ENCODE measurements at places on chromosomes 3 and 15.

- DNase-seq, result no peak
Observed at GRCh38 chr3:105516972-105517371, 150.3 kb downstream of the ALCAM start.

GRCh38 chr3:153547970-153548369, 385.9 kb downstream of the RAP2B start:
- no peak for DNase-seq

GRCh38 chr3:183892610-183893214, 8.0 kb upstream of the PARL start:
- DNase-seq, result no peak

- DNase-seq, result no peak
Observed at GRCh38 chr3:73508330-73508954, 116.3 kb downstream of the PDZRN3 start.

DNA sequence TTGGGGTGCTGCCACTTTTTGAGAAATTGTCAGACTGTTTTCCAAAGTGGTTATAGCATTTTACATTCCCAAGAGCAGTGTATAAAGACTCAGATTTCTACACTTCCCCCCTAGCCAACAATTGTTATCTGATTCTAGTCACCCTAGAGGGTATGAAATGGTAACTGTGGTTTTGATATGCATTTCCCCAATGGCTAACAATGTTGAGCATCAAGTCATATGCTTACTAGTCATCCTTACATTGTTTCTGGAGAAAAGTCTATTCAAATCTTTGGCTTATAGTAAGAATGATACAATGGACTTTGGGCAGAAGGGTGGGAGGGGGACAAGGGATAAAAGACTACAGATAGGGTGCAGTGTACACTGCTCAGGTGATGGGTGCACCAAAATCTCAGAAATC, 73.3 kb downstream of the CSNK1G1 start:
- DNase-seq, result no peak

DNA sequence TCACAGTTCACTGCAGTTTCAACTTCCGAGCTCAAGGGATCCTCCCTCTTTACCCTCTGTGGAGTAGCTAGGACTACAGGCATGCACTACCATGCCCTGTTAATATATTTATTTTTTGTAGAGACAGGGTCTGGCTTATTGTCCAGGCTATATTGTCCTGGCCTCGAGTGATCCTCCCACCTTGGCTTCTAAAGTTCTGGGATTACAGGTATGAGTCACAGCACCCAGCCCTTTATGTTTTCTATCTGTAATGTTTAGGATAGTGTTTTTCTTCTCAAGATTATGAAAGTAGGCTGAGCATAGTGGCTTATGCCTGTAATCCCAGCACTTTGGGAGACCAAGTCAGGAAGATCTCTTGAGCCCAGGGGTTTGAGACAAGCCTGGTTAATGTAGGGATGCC, 11.9 kb upstream of the SCG3 start:
- DNase-seq, result no peak

DNA sequence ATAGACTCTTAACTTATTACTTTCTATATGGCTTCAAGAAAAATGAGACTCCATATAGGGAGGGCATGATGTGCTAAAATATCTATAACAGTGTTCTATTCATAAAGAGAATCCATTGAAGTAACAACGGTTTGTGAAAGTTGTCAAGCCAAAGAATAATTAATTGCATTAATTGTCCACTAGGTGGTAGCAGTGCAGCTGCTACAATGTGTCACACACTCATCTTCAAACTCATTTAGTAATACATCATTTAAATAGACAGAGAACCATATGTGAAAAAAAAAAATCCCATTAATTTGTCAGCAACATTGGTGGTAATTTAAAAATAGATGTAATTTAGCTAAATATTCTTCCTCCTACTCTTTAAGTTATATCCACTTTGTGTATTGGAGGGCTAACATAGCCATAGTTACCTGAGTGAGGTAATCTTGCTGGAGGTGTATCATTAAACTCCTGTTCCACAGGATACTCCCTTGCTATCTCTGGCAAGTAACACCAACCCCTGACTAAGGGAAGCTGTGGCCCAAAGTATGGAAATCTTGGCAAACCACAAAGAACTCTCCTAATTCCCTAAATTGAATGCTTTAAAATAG, 3.7 kb upstream of the CPA3 start:
- DNase-seq, result no peak

DNA sequence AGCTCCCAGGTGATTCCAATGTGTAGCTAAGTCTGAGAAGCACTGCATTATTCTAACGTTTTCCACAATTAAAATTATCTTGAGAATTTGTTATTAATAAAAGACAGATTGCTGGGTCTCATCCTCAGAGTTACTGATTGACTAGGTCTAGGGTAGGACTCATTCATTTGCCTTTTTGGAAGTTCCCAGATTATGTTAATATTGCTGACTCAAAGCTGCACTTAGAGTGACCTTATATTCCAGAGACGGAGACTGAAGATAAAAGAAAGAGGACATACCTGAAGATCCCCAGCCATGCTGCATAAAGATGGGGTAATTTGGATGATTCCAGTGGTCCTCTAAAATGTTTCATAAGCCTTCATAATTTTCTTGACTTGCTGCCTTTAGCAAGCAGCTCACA, 81.8 kb downstream of the PLSCR2 start:
- no peak for DNase-seq

DNA sequence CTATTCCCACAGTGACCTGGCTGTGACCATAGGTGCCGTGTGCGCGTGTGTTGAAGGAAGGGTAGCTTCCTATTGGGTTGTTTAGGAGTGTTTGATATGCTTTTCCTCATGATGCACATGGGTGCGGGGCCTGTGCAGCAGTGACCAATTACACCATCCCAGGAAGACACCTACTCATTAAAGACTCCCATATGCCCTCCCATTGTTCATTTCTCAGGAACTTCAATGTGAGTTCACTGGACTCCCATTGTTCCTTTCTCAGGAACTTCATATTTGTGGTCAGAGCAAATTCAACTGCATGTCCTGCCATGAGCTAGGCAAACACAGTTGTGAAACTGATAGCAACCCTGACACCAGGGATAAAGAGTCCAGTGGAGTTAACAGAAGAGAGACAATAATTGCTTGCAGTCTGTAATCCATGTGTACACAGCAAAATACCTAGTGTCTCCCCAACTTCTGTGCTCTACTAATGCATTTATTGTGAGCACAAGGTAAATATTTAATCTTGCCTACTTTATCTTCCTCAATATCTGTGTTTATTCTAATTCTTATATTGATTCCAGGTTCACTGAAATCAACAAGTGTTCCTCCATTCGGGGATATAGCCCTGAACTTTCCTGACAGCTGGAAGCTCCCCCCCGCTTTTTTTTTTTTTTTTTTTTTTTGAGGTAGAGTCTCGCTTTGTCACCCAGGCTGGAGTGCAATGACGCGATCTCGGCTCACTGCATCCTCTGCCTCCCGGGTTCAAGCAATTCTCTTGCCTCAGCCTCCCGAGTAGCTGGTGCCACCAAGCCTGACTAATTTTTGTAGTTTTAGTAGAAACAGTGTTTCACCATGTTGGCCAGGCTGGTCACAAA, 57.5 kb upstream of the GCNT3 start:
- no peak for DNase-seq

DNA sequence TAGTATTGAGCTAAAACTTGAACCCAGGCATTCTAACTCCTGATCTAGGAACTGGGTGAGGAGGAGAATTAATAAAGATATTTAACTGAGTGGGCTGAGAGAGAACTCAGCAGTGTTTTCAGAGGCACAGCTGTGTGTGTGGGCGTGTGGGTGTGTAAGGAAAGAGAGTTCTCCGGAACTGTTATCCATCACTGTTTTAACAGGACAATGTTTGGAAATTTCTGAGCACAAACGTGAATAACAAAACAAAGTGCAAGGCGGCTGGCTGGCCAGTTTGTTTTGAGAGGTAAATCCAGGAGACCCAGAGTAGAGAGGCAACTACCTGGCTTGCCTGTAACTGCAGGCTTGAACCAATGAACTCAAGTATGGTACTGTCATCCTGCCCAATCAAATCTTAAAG, 5.0 kb upstream of the PTPN9 start:
- DNase-seq, result no peak

DNA sequence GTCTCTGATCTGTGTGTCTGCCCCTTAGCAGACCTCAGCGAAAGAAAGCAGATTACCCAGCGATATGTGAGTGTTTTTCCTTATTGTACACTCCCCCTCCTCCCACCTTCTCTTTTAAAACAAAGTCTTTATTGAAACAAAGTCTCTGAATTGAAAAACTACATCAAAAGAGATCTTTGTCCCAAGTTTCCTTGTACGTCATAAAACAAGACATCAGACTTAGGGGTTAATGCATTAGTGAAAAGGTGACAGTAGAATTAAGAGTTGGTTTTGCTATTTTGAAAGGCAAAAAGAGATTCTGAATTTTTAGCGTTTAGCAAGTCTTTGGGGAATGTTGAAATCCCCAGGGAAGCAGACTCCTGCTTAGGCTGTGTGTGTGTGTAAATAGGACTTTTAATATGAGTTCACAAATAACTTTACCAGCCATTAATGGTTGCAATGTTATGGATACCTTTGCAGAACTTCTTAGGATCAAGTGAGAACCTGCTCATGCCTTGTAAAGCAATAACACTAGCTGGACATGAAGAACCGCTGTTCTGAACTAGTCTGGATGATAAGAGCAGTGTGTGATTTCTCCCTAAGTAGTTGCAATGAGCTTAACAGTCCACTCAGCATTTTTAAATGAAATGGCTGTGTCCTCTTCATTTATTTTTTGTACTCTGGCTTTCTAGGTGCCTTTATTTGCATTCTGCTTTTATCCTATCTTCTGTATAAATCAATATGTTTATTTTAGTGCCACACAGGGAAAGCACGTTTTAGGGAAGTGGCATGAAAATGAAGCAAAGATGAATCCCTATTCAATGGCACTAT, 136.6 kb downstream of the MCTP2 start:
- no peak for DNase-seq

GRCh38 chr3:181692311-181693145, 19.2 kb upstream of the SOX2 start:
- DNase-seq, result no peak

DNA sequence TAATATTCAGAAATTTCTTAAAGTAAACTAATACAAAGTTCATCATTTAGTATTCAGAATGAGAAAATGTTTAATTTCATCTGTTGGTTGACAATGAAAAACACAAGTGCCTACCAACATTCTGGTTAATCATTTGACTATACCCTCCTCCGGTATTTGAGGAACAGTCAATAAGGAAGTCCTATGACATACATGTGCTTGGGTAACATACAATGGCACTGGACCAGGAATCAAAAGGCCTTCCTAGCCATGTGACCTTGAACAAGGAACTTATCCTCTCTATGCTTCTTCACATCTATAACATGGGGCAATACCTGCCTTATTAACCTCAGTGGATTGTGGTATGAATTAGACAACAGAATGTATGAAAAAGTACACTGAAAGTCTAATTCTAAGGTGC, 65.8 kb downstream of the ZNF280D start:
- DNase-seq, result no peak

DNA sequence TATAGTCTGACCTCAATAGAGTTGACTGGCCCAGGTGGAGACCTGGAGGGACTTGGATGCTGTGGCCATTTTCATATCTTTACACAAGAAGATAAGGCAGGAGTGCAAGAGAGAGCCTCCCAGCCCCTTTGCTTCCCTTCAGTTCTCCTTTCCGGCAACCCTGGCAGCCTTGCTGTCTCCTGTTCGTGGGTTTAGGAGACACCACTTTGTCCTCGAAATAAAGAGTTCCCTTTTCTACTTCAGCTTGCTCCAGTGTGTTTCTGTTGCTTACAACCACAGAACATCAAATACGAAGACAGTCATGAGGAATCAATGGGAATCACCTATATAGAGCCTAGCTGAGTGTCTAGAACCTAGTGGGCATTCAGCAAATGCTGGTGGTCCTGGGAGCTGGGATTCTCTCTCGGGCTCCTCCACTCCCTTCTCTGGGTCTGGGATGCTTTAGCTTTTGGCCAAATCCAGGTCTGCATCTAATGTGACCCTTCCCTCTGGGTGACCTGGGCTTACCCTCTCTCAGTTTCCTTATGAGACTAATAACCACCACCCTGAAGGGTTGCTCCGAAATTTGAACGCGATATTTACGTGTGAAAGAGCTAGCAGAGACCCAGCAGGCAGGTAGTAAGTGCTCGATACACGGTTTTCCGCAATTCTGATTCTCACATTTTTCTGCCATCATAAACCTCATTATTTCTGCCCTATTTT, 44.5 kb downstream of the PCSK6 start:
- no peak for DNase-seq

DNA sequence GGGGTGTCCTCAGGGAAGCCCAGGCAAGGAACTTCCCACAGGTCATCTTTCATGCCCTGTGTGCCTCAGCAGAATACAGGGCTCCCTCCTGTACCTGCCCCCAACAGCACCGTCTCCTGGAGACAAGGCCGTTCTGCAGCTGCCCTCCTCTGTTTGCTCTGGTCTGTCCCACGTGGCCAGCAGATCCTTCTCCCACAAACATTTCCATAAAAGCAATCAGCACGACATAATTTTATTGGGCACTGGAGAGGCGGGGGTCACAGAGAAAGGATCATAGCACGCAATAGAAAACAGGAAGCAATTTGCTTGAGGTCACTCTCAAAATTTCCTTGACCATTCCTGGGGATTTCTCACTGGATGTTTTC, 29.4 kb downstream of the STARD5 start:
- no peak for DNase-seq

- DNase-seq, result no peak
Observed at GRCh38 chr15:91908391-91908790, 54.9 kb downstream of the SLCO3A1 start.

- no peak for DNase-seq
Observed at GRCh38 chr3:108462899-108463298, 47.5 kb downstream of the MYH15 start.

GRCh38 chr3:97949743-97950142, 22.5 kb downstream of the RIOX2 start:
- no peak for DNase-seq

DNA sequence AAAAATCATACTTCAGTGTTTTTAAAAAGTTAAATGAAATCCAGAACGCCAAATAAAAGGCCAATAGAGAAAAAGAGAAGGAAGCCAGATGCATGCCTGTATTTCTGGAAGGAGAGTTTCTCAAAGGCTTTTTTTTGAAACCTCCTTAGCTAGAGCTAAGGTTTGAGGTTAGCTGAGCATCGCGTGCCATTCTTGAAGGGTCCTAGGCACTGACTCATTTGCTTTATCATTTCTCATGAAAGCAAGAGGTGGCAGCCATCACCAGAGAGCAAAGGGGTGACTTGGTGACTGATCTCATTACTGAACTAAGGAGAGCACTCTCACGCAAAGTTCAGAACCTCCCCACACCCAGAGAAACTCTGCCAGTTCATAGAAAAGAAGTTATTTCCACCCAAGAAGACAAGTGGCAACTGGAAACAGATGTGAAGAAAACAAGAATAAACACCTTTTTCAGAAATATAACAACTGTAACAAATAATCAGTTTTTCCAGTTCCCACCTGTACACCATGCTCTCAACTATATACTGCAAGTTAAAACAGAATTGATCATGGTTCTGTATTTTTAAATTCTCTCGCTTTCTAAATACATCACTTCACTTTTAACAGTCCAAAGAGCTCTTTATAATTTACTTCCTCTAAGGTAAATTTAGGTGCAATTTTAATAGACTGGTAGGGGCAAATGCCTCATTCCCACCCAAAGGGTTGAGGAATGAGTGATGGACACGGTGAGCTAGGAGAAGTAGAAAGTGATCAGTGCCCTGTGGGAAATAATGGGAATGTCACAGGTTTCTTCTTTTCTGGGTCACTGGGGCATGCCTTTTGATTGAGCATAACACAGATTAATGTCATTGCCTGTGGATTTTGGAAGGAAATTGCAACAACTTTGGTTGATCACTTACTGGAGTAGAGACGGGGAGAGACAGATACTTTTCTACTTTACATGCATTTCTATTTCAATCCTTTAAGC, 24.7 kb downstream of the GPR15 start:
- DNase-seq, result peak; percentile 52

Data from stimulated activated CD4-positive, alpha-beta T cell treated with anti-CD3 and anti-CD28 coated beads, Interleukin-12 subunit alpha, Interleukin-12 subunit beta, amount 100 ng/mL, for 4 hours (primary cell).